Activated CD4-positive, CD25-positive, alpha-beta regulatory T cell (primary cell): ENCODE measurements at places on chromosomes 4 and X.

DNA sequence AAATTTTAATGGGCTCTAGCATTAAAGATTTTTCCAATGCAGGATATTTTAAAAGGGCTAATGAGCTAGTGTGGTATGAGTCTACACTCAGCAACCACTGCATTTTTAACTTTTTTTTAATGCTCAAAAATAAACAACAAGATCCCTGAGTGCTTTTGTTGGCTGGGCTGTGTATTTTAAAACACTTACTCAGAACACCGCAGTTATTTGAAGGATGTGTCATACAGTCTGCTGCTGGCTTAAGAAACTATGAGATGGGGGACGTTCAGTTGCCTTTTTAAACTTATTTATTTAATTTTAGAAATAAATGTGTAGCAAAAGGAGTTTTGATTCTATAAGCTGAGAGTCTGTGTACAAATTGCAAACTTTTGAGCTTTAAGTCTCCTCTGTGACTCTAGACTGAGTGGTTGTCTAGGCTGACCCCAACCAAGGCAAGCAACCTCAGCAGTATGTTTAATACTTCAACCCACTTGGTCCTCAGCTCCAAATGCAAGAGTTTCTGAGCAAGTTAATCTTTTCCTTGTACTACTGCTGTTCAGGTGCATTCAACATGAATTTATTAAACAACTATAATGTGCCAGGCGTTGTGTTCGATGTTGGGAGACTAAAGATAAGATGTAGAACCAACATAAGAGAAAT, 278.6 kb upstream of the DIPK2B start:
- DNase-seq, result no peak

GRCh38 chr4:163755013-163755412, 260.5 kb downstream of the TMA16 start:
- no peak for DNase-seq

GRCh38 chrX:40303256-40304077, 205.7 kb upstream of the BCOR start:
- no peak for DNase-seq

DNA sequence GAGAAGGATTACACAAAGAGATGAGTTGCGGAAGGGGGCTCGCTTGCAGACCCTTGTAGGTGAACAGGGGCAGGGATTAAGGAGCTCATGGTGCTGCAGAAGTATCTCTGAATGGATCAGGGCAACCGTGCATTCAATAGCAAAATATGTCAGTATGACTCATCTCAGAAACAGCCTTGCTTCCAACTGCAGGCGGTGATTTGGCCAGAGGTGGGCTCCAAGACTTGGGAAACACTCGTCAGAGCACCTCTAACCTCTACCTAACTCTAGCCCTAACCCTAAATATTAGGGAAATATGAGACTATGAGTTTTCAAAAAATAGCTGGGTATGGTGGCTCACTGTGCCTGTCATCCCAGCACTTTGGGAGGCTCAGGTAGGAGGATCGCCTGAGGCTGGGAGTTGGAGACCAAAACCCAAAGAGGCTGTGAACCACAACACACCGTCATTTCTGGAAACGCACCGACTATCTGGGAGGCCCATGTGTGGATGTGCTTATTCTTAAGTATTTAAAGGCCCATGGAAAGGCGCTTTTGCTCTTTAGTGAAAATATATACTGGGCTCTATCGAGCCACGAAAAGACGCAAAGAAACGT, 102.6 kb downstream of the DHRSX start:
- DNase-seq, result no peak

- DNase-seq, result no peak
Measured at GRCh38 chrX:138982365-138982764, 270.8 kb upstream of the FGF13 start.

DNA sequence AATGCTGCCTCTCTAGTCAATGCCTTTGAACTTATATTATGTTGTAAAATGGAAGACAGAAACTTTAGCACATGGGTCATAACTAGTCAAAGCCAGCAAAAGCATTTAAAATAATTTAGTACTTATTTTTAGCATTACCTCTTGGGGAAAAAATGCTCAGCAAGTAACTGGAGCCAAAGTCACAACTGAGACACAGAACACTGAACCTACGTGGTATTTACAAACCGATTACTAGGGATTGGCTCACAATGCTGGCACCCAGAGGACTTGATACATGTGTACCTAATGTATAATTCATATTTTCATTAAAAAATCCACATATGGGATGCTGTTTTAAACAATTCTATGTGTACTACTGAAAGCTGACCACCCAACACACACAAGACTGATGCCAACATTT, 38.4 kb downstream of the PHKA2 start:
- no peak for DNase-seq

DNA sequence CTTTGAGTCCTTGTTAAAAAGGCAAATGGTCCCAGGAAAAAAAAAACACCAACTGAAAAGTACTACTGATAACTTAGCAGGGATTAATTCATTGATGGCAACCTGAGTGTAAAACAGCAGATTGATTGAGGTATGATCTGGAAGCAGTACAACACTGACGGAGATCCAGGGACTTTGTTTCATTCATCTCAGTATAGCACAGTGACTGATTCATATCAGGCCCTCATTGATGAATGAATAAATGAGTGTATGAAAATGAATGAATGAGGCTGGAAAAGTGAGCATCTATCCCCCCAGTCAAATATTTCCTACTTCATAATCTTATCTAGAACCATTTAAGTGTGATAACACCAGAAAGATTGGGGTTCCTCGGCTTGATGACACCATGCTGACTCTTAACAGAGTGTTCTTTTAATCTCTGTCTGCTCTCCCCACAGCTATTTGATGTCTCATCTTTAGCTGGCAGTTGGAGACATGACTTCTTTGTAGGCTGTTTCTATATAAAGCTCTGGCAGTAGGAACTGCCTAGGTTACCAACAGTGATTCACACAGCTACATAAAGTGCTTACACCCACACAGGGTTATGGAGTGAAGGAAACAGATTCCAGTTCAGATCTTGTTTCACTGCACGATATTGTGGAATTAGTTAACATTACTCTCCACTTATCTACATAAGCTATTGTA, 18.6 kb upstream of the RNF128 start:
- DNase-seq, result no peak

- DNase-seq, result no peak
Measured at GRCh38 chr4:188417181-188417580, 277.9 kb downstream of the TRIML1 start.

- no peak for DNase-seq
Measured at GRCh38 chr4:186400676-186401075, 134.7 kb downstream of the F11 start.

GRCh38 chrX:146907391-146908240, 93.1 kb upstream of the CXorf51A start:
- no peak for DNase-seq

DNA sequence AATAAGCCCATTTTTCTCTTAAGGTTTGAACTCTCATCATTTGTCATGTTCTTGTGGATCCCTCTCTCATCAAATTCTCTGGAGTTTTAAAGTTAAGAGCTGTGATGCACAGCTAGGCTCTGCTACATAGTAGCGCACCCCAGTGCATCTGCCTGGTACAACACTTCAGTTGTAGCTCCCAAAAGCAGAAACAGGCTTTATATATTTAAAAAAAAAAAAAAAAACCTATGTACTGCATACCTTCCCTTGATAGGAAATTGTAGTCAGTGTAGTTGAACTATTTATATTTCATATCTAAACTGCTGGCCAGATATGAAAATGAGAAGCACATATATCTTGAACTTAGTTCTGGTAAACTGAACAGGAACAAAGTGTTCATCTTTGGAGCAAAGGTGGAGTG, 131.4 kb downstream of the KLHL13 start:
- no peak for DNase-seq

GRCh38 chr4:97367878-97368277, 775.4 kb downstream of the STPG2 start:
- DNase-seq, result no peak

DNA sequence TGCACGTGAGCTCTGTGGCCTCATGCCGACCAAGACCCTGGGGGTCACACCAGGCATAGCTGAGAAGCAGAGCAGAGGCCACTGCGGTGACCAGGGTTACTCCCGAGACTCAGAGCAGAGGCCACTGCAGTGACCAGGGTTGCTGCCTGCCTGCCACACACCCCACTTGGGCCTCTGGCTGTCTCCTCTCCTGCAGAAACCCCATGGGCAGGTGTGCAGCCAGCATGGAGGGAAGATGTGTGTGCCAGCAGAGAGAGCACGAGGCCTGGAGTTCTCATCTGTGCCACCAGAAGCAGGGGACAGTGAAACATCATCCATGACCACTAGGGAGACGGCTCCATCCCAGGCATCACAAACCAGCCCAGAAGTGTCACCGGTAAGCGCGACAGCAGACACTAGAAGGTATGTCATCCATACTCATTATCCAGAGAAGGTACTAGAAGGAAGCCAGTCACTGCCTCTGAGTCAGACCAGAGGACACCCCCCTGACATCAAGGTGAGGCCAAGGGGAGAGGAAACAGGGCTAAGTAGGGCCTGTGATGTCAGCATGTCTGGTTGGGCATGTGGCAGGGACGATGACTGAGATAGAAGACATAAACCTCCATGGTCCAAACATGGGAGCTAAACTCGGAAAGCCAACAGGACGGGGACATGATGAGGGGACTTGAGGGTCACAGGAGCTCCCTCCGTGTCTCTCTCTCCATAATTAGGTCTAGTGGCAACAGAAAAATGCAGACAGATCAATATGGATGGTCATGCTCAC, 24.2 kb upstream of the SPON2 start:
- no peak for DNase-seq

DNA sequence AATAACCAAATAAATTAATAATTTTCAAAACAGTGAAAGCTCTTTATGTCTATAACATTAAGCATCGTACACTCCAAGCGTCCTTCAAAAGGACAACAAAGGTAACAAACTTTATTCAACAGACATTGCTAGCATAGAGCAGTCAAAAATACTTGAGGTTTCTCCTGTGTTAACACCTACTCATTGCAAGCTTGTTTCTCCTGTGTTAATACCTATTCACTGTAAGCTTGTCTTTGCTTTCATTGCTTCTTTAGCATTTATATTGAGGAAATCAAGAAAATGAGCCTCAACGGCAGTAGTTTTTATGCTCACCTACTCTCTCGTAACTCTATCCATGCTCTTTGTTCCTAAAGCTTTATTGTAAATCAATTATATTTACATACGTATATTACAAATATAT, 3.5 kb downstream of the SPOCK3 start:
- no peak for DNase-seq
